ENCODE measurements at places on chromosomes 12 and 14. TPM values are rescaled to one million over a fixed set of nuclear protein-coding genes. Genes with fewer than 3 reads are reported as not detected.

- no peak for DNase-seq
Measured at GRCh38 chr12:20268771-20269170, 99.6 kb upstream of the PDE3A start.

DNA sequence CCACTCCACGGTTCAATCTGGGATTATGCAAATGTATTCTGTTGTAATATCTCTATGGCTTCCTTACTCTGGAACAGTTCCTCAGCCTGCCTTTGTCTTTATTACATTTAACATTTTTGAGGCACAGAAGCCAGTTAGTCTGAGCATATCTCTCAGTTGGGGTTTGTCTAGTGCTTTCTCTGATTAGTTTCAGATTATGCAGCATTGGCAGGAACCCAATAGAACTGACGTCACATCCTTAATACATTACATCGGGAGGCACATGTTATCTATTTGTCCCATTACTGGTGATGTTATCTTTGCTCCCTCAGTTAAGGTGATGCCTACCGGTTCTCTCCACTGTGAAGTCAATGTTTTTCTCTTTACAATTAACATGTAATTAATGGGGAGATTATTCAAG, 62.4 kb downstream of the PPM1A start:
- DNase-seq = peak; percentile 97

GRCh38 chr12:3775385-3776035, 22.6 kb upstream of the CRACR2A start:
- DNase-seq = no peak

DNA sequence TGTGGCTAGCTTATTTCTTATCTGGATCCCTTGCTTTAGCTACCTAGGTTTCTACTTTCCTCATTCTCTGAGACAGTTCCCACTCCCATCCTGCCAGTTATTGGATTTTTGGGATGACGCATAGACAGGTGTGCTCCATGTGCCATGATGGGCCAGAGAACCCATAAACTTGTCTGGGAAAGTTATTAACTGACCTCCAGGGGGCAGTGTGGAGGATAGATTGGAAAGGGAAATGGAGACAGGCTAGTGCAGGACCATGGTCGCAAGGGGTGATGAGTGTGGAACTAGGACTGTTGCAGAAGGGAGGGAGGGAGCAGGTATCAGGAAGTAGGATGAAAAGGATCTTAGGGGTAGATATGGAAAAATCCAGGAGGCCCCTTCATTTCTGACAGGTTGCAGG, 80.3 kb downstream of the ESRRB start:
- DNase-seq = peak; percentile 65

DNA sequence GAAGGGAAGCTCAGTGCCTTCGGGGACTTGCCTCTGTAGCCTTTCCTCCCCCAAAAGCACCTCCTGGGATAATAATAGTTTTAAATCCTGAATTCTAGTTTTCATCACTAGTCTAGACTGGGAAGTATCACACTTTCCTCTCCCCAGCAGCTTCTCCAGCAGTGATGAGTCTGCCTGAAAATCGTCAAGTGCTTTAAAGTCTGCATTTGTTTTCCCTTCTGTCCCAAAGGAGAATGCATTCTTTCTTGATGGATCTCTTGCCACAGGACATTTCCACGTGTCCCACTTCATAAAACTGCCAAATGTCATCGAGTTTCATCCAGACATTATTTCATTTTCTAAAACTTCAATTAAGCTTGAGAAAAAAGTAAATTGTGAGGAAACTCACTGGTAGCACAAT, 15.0 kb downstream of the CSRP2 start:
- no peak for DNase-seq

DNA sequence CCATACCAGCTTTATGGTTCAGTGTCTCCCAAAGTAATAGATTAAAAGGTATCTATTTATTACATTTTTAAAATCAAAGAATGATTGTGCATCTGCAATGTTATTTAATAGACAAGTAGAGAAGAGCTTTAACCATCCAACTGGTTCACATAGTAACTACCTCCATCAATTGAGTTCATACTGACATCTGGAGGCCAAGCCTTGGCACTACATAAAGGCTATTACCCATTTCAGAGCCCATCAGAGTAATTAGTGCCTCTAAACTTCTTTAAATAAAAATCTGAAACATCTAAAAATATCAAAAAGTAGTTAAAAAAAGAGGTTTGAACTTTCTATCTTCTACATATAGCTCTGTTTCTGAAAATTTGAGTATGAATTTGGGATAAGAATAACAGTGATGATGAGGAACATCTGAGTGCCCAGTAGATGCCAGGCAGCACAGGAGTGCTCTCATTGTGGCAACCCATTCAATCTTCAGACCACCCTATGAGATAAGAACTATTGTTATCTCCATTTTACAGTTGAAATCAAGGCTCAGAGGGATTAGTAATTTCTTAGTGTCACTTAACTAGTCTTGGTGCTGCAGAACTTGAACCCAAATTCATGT, 132.9 kb upstream of the DAAM1 start:
- DNase-seq = peak; percentile 56

DNA sequence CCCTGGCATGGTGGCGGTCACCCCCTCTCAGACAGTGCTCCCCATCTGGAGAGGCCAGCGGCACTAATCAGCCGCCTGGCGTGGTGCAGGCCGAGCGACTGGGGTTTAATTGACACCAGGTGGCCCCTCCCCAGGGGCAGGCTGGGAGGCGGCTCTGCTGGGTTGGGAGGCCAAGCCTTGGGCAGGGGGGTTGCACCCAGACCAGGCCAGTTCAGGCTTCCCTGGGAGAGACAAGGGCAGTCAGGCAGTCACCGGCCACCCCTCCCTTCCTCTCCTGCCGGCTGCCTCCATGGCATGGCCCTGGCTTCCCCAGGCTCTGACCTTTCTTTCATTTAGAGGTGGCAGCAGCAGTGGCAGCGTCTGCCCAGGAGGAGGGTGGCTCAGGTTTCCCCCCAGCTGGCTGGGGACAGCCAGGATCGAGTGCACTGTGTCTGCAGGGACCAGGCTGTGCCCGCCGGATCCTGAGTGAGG, 78.1 kb upstream of the NOS1 start:
- no peak for DNase-seq

GRCh38 chr12:32454075-32454474, 54.7 kb downstream of the FGD4 start:
- peak; percentile 64 for DNase-seq

GRCh38 chr14:52833891-52834290, 42.5 kb upstream of the GNPNAT1 start:
- peak; percentile 41 for DNase-seq

DNA sequence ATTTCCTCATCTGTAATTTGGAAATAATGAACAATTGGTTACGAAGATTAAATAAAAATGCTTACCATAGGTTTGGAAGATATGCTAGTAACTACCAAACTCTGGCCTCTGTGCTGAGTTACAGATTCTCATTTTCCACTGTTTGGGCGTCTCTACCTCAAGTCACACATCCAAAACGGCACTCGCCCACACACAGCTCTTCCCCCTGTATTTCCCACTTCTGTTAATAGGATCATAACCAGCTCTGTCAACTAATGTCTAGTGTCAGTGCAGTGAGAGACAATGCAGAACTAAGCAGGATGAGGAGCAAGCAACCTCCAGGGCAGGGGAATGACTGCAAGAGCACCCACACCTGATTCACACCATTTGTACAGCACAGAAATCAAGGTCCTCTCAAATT, 10.9 kb upstream of the SYCP3 start:
- DNase-seq = no peak

DNA sequence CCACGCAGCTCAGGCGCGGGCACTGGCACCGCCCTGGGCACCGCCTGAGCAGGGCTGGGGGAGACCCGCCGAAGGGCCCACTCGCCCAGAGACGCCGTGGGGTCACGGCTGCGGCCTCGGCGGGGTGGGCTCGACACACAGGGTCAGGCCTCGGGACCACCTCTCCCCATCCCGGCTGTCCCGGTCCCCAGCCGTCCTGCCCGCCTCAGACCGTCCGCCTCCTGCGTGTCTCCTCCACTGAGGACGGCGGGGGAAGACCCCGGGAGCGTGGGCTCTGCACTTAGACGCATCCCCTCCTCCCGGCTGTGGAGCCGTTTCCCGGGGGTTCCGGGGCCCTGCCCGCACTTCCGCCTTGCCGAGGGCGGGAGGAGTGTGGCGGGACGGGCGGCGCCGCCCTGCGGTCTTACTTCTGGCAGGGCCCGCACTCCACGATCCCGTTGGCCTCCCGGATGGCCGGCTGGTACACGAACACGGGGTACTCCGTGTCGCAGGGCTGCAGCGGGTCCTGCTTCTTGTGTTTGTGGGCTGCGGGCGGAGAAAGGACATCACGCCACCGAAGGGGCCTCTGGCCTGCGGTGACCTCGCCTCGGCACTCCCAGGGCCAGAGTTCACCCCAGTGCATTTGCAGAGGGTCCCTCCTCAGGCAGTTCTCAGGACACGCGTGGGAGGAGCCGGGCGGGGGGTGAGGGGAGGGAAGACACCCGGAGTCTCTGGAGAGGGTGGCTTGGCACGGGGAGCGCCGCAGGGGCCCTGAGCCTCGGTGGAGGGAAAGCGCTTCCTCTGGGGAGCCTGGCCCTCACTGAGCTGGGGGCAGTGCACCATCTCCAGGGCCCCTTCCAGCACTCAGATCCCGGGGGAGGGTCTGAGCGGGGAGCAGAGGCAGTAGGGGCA, 23.1 kb upstream of the LRTM2 start:
- no peak for DNase-seq

- no peak for DNase-seq
Measured at GRCh38 chr14:98984027-98984718, 287.8 kb downstream of the BCL11B start.

GRCh38 chr12:89525305-89525823, 483 bp downstream of the POC1B start:
- DNase-seq = peak; percentile 40

GRCh38 chr12:109329686-109330085, 18.0 kb upstream of the MYO1H start:
- DNase-seq = no peak

Gene SDSL
- 0.37 TPM for total RNA-seq

Gene RERG
- not detected for total RNA-seq

Gene ANGEL1
- 19.8 TPM for total RNA-seq

Gene MYO1H
- total RNA-seq = not detected

Gene GALNT9
- total RNA-seq = 7.4 TPM

Gene PPFIA2
- total RNA-seq = 1.5 TPM
